ENCODE measurements at places on chromosomes 4 and X.

DNA sequence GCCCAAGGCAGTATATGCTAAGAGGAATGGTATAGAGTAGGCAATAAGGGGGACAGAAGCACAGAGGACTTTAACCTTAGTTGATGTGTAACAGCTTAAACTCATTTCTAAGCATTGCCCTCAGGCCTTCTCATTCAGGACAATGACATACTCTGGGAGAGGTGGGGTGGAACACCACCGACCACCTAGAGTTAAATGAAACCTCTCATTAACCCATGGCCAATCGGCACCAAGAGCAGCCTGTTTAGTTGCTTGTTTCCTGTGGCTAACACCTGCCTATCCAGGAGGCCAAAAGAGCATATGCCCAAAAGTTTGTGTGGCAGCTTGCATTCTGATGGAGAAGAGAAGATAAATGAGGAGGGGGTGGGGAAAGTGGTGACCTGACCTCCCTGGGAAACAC, 88.7 kb upstream of the PLAC1 start:
- no peak for DNase-seq

DNA sequence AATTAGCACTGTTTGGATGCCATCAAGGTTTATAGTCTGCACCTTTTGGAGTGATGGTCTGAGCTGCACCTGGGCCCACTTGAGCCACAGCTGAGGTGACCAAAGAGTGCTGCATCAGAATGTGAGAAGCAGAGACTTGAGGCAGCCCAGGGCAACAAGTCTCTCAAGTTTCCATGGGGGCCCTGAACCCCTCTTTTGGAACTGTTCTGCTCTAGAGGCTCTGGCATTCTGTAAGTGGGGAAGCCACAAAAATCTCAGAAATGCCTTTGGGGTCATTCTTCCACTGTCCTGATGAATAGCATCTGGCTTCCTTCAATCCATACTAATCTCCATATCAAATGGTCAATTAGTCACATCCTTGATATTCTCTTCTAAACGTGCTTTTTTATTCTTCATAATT, 298.4 kb upstream of the MAOA start:
- DNase-seq = no peak

GRCh38 chr4:130738233-130738632, 1642.3 kb downstream of the C4orf33 start:
- no peak for DNase-seq

- DNase-seq = no peak
Measured at GRCh38 chr4:98602270-98602669, 56.1 kb downstream of the TSPAN5 start.

- no peak for DNase-seq
Measured at GRCh38 chrX:97199501-97199900, 315.8 kb downstream of the RPA4 start.

DNA sequence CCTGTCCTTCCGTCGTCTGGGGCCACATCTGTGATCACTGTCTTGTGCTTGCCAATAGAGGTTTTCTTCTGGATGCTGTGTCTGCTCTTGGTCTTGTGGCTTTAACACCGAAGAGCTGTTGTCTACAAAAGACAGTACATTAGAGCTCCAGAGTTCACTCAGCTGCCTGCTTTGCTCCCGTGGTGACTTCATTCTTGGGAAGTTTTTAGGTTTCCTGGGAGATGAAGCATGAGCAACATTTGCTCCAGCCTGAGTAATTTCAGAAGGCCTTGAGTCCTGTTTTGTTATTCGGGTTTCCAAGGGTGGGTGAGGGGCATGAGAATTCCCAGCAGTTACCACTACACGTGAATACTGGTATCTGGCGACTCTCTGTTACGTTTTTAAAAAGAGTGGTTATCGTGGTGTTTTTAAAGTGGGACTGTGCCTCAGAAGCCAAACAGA, 189.2 kb downstream of the SHROOM3 start:
- no peak for DNase-seq

- no peak for DNase-seq
Measured at GRCh38 chr4:21780148-21780547, 168.4 kb downstream of the KCNIP4 start.

DNA sequence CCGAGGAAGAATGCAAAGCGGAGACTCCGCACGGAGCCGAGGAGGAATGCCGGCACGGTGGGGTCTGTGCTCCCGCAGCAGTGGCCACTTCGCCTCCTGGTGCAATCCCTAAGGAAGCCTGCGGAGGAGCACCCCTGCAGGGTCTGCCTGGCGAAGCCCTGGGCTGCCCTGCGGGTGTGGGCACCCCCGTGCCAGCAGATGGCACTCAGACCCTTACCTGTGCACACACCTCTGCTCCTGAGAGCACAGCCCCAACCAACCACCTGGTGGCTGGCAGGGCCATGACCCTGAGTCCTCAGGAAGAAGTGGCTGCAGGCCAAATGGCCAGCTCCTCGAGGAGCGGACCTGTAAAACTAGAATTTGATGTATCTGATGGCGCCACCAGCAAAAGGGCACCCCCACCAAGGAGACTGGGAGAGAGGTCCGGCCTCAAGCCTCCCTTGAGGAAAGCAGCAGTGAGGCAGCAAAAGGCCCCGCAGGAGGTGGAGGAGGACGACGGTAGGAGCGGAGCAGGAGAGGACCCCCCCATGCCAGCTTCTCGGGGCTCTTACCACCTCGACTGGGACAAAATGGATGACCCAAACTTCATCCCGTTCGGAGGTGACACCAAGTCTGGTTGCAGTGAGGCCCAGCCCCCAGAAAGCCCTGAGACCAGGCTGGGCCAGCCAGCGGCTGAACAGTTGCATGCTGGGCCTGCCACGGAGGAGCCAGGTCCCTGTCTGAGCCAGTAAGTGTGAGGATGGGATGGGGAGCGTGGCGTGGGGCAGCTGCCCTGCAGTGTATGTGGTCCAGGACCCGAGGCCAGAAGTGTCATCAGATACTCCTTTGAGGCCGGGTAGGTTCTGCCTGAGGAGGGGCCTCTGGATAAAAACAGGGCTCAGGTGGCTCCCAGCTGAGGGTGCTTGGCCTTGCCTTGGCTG, 7.0 kb downstream of the TACC3 start:
- no peak for DNase-seq

GRCh38 chr4:145186729-145187128, 6.3 kb upstream of the OTUD4 start:
- DNase-seq = no peak

- no peak for DNase-seq
Measured at GRCh38 chr4:4667622-4668081, 125.8 kb upstream of the STX18 start.

GRCh38 chrX:16604337-16604736, 45.6 kb upstream of the S100G start:
- DNase-seq = no peak

GRCh38 chr4:111064342-111064993, 441.6 kb upstream of the PITX2 start:
- DNase-seq = no peak

DNA sequence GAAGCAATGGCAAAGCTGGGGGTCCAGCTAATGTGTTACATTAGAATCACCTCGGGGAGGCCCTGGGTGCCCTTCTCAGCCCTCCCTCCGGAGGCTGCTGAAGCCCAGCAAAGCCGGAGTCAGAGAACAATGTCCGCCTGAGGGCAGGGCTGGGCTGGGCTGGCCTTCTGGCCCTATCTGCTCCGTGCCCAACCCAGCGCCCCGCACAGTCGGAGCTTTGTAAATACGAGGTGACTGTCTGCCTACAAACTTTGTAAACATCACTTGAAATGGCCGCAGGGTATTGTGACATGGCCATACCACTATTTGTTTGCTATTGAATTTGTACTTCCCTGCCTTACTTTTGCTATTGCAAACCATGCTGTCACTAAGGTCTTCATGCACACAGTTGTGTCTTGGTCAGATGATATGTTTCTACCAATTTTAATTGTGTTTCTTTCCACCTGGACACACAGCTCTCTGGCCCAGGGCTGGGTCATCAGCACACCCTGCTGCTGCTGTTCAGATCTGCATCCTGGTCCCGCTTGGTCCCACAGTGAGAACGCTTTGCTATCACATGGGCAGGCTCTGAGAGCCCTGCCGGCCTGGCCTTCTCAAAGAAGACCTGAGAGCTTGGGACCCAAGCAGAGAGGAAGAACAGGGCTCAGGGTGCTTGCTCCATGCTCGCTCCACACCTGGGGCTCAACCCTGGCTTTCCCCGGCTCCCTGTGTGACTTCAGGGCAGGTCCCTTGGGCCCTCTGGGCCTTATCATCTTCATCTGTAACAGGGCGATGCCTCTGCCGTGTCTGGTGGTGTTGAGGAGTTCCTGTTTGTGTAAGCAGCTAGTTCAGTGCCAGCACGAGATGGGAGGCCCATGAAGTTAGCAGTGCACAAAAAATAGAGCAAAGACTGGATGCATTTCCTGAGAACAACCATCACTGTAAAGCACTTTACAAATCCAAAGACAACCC, 2.3 kb downstream of the S100P start:
- DNase-seq = no peak

DNA sequence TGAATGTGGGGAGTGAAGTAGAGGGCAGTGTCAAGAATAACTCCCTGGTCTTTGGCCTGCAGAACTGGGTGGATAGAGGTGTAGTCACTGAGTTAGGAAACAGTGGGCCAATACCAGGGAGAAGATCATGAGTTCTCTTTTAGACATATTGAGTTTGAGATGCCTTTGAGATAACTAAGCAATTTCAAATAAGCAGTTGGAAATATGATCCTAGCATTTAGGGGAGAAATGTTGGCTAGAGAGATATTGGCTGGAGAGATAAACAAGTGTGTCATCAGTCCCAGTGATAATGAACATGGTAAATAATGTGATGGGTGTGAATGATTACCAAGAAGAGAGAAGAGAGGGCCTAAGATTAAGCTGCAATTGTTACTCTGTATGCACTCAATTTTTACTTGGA, 95.3 kb upstream of the HPRT1 start:
- DNase-seq = no peak

DNA sequence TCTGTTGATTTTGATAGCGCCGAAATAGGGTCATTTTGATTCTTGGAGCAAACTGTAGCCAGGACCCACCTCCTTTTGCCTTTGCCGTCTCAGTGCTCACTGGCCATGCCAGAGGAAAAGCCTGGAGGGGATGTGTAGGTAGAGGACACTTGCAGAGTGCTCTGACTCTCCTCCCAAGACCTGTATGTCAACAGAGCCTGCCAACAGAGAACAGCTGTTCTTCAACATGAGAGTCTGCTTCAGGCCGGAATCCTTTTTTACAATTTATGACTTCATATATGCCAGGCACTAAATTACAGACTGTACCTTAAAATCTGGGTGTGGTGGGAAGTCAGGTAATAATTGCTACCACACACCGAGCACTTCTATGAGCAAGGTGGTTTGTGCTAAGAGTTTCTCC, 94.2 kb downstream of the KDR start:
- DNase-seq = no peak

GRCh38 chrX:118693843-118694242, 33.6 kb upstream of the IL13RA1 start:
- DNase-seq = no peak

DNA sequence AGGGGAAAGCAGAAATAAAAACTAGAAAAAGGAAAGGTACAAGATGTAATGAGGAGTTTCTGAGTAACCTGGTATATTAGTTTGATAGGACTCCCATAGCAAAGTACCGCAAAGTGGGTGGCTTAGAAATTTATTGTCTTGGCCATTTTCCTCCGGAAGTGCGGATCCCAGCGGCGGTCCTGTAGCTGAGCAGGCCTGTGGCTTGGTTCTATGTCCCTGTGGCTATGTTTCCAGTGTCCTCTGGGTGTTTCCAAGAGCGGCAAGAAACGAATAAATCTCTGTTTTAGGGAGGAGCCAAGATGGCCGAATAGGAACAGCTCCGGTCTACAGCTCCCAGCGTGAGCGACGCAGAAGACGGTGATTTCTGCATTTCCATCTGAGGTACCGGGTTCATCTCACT, 44.0 kb upstream of the LDB2 start:
- DNase-seq = no peak

DNA sequence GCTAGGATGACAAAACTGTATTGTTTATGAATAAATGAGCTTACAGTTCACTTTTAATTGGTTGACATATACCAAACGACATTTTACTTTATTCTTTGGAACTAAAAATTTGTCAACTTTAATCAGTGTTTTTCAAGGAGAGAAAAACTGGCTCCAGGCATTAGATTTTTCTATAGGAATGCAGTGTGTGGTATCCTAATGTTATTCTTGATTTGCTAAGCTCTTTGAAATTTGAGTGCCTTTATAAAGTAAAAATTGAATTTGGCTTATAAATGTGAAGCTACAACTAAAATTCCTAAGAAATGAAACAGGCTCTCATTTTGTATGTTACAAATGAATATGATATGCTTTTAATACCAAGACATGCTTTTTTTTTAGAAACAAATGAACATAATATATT, 442.2 kb upstream of the TRAM1L1 start:
- DNase-seq = no peak

- DNase-seq = no peak
Measured at GRCh38 chrX:12548746-12549145, 242.5 kb upstream of the PRPS2 start.

DNA sequence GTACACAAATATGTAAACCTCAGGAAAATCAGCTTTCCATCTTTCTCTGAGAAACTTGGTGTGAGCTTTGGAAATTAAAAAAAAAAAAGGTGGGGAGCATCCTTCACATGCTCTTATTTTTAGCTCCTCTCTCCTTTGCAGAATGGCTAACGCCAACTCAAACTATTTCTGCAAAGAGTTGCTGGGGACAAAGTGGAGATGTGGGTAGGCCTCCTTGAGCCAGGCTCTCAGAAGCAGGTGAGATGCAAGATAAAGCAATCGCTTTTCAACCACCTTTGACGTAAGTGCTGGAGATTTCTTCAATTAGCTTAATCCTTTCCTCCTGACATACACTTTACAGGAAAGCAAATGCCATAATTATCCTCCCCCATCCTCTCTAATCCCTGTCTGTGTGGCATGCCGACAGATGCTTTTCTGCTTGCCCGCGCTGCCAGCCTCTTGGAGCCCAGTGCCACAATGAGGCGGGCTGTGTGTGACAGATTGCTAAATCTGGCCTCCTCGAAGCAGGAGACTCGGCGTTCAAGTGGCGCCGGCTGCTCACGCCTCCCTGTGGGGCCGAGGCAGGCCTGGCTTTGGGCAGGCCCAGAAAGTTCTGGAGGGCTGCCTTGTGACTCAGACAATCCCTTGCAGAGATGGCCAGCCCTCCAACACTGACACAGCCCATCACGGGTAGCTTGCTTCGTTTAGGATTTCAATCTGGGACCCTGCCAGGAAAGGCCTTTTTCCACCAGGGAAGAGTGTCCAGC, 64.9 kb upstream of the SOD3 start:
- DNase-seq = no peak

- DNase-seq = no peak
Measured at GRCh38 chr4:117311215-117311614, 225.8 kb upstream of the TRAM1L1 start.
